ENCODE measurements at places on chromosomes 7 and 10.

DNA sequence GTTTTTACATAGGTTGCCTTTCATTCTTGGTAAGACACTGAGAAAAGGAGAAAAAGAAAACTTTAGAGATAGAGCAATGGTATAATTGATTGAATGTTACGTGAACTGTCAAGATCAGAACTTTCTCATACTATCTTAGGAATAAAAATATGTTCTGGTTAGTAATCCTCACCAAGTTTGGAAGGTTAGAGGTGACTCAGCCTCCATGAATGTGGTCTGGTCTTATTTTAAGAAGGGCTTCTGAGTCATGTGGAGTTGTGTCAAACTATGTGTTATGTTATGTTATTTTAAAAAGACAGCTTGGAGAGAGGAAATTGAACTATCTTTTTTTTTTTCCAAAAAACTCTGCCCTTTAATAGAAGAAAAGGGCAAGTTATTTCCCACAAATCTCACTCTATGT lies 458.6 kb upstream of the KLF6 start:
- no peak for DNase-seq

DNA sequence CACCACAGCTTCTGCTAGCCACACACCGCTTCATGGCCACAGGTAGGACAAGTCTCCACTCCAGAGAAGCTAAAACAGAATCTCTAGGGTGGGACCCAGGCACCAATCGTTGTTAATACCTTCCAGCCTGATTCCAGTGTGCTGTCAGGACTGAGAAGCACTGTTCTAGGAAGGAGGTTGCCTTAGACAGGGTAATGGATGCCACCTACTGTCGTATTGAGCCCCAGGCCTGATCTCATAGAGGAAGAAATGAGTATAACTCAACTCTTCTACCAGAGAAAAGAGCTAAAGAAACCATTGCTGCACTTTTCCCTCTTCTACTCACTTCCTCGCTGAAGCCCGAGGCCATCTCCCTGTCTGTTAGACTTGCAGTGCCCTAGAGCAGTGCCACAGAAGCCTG lies 31.8 kb downstream of the CNNM1 start:
- DNase-seq, result no peak

GRCh38 chr10:32982911-32983909 lies 25.2 kb upstream of the ITGB1 start:
- DNase-seq, result no peak

DNA sequence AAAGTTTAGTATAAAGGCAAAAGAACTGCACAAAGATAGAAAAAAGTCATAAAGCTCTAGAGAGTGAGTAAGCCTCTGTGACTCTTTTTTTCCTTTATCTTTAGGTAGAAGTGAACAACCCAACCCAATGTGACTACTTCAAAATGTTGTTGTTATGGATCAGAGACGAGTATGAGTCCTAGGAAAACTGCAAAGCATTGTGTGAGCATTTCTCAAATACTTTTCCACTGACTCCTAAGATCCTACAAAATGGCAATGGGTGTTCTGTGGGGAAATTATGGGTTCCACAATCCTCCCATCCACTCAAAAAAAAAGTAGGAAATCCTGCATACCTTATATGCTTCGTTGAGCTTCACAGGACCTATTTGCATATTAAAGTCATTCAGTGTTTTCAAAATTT lies 177.1 kb downstream of the DGKI start:
- DNase-seq, result no peak

GRCh38 chr7:6729492-6730342 lies 23.0 kb upstream of the ZNF12 start:
- DNase-seq, result peak; percentile 80

DNA sequence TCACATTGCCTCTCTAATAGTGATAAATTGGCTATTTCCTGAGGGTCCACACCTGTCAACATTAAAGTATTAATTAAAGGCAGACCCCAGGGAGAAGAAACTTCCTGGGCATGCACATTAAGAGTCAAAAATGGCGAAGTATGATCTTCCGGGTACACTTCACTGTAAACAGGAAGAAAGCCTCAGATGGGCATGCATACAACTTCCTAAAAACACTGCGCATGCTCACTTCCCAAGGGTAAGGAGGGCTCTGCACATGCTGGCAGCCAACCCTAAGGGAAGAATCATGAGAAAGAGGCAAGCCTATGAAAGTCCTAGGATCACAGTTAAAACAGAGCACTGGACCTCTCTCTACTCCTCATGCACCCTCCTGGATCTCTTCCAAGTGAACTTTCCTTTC lies 80.1 kb upstream of the IMMP2L start:
- DNase-seq, result no peak

DNA sequence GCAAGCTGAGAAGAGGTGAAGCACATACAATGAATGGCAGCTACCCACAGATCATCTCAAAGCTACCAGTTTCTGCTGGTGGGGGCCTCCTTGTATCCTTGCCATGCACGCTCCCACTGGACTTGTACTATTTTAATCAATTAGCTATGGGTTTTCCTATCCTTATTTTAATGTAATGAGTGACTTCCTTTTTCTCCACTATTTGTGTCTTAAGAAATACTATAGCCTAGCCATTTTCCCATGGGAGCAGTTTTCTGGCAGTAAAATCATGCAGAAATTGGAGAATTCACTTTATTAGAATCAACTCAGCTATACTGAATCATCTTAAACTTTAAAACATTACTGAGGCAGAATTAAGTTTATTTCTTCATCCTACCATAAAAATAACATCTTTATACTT lies 73.5 kb downstream of the CTNNA3 start:
- no peak for DNase-seq

DNA sequence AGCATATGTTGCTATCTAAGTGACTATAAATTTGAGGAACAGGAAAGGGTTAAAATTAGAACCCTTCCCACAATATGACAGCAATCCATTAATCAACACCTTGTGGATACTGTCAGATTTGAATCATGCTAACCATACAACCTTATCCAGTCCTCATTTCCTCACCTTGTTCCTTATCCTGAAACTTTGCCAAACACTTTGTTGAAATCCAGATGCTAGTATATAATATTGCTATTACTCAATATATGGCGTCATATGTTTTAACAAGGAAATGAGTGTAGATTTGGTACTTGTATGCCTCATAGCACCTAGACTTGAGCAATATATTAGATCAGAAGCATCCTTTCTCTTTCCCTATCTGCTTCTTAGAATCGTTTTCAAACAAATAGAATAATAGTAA lies 66.3 kb upstream of the SLC25A13 start:
- DNase-seq, result no peak

GRCh38 chr7:90692396-90692795 lies 96.3 kb downstream of the CDK14 start:
- no peak for DNase-seq

GRCh38 chr7:139582671-139583155 lies 59.2 kb downstream of the CLEC2L start:
- DNase-seq, result no peak

- no peak for DNase-seq
These were observed 86.8 kb downstream of the GAD2 start for GRCh38 chr10:26303366-26303765.

DNA sequence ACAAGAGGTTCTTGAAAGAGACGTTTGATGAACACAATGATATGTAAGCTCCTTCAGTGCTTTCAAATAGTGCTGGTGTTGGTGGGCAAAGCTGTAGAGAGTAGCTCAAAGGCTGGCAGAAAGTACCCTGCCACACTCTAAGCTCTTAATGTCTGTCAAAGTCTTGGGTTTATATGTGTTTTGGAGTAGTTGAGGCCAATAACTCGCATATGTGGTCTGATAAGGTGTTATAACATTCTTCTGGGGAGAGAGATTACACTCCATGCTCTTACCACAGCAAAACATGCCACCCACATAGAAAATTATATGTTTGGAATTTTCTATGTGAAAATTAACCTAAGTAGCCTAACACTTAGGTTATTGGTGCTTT lies 30.8 kb upstream of the NME8 start:
- DNase-seq, result no peak

GRCh38 chr7:47423196-47423595 lies 158.7 kb downstream of the TNS3 start:
- DNase-seq, result no peak

GRCh38 chr7:50693455-50694130 lies 89.1 kb downstream of the GRB10 start:
- DNase-seq, result no peak

DNA sequence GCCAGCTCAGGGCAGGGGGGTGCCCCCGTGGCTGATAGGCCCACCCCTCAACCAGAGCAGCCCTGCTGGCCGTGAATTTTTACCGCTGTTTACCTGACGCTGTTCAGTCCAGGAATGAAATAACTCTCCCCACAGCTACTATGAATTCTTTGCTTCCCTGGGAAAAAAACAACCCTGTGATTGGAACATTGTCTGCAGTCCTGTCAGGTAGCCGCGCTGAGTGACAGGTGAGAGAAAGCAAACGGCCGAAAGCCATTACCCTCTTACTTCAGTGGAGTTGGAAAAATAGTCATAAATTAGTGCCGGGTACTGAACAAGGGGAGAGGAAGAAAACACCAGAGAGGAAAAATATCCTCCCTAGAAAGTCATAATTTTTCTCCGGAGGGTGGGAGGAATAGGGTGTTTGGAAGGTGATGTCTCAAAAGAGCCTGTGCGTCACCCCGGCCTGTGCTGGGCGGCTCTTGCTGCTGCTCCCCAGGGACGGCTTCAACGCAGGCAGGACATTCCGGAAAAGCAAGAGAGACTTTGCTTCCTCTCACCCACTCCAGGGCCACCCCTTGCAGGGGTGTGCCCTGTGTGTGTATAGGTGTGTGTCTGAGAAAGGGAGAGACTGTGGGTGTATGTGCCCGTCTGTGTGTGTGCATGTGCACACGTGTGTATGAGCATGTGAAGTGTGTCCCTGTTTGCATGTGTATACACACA lies 69.0 kb downstream of the CDH23 start:
- DNase-seq, result no peak

DNA sequence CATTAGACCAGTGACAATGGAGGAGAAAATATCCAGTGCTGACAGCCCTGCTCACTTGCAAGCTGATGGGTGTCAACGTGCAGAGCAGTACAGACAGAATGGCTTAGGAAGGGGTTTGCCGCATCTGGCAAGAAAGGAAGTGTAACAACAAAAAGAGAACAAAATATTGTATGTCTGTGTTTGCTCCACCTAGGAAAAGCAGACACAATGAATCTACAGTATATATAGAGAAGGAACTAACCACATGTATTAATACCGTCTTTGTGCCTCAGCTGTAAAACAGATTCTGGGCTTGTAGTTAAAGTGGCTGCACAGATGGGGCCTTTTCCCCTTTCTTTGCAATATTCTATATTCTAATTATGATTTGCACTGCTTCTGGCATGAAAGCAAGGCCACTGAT lies 281.1 kb upstream of the MEOX2 start:
- no peak for DNase-seq

- DNase-seq, result no peak
These were observed 14.6 kb downstream of the TRPV5 start for GRCh38 chr7:142918901-142919300.

DNA sequence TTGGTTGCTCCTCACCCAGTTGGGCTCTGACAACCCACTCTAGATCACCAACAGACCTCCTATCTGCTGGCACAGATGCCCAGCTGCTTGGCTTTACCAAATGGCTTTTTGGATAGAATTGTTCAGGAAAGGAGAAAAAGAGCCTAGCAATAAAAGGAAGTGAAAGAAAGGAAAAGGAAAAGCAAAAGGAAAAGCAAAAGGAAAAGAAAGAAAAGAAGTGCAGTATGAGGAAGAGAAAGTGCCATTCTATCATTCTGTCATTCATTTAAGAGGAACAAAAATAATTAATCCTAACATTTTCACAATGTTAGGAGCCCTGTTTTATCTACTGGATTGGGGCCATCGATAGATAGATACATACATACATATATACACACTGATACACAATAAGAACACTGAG lies 353.6 kb downstream of the THSD7A start:
- no peak for DNase-seq

DNA sequence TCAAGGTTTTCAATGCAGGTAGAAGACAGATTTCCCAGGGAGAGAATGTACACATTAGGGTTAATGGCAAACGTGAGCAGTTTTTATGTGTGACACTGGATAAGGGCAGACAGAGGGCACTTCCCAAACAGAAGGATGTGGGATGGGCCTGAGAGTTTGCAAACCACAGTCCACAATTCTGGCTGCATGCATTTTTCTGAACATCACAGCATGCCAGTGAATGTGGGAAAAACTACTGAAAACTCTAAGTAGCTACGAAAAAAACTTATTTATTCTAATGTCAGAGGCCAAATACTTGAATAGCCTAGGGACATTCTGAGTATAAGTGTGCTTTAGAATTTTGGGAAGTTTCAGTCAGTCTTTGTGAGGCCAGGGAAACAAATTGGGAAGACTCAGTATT lies 145.9 kb downstream of the NRCAM start:
- no peak for DNase-seq

Measured in breast epithelium (tissue), 4 donors.